Kidney epithelial cell (primary cell): ENCODE measurements at places on chromosomes 16 and 17. TPM values are rescaled to one million over a fixed set of nuclear protein-coding genes. Genes with fewer than 3 reads are reported as not detected.

GRCh38 chr16:53924331-53925106 is 220.6 kb downstream of the FTO start:
- DNase-seq: no peak

- DNase-seq: no peak
Observed at GRCh38 chr17:28875848-28876550, 21.2 kb downstream of the ERAL1 start.

The SULT1A2 gene
- 0.13 and 0.27 TPM in 2 replicates for total RNA-seq

DNA sequence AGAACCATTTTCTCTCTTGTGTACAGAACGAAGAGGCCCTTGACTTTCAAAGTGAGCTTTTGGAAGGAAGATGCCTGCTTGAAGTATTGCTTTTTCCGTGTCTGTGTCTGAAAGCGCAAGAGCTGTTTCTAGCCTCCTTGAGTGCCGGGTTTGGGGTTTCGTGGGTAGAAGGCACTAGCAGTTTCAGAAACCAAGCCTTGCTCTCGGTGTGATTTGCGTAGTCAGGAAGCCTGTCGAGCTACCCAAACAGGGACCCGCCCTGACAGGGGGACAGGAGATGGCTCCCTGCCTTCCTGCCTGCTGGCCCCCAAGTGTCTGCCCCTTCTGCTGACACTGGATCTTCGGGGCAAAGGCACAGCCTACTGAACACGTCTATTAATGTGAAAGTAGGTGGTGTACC is 322.0 kb downstream of the MAF start:
- no peak for DNase-seq

- no peak for DNase-seq
Observed at GRCh38 chr17:3531266-3532101, 26.1 kb downstream of the TRPV3 start.
